ENCODE measurements at places on chromosomes 2 and 18. TPM values are rescaled to one million over a fixed set of nuclear protein-coding genes. Genes with fewer than 3 reads are reported as not detected.

NAB1 gene
- total RNA-seq = 20.4 TPM

KATNAL2 gene
- 0.60 TPM for total RNA-seq

LONRF2 gene
- not detected for total RNA-seq

AGFG1 gene
- 60.2 TPM for total RNA-seq

FHL2 gene
- total RNA-seq = 1.5 TPM

CXCR1 gene
- total RNA-seq = 0.28 TPM

FAM110C gene
- total RNA-seq = 0.22 TPM

NDUFV2 gene
- total RNA-seq = 157 TPM

LIPT1 gene
- total RNA-seq = 9.4 TPM

AGXT gene
- not detected for total RNA-seq

TNFAIP6 gene
- not detected for total RNA-seq

BCL2 gene
- 145 TPM for total RNA-seq

DNAH6 gene
- total RNA-seq = 0.12 TPM

APOB gene
- not detected for total RNA-seq

LTBP1 gene
- 0.43 TPM for total RNA-seq

SFT2D3 gene
- total RNA-seq = 7.4 TPM

MAP3K2 gene
- total RNA-seq = 46.9 TPM

RND3 gene
- not detected for total RNA-seq

TUBA3E gene
- total RNA-seq = not detected

IGFBP5 gene
- not detected for total RNA-seq

TET3 gene
- 17.2 TPM for total RNA-seq

CDK15 gene
- not detected for total RNA-seq

EIPR1 gene
- 33.7 TPM for total RNA-seq

GALNT3 gene
- 7.9 TPM for total RNA-seq

AKAIN1 gene
- not detected for total RNA-seq

EDAR gene
- total RNA-seq = 0.63 TPM

RAPGEF4 gene
- total RNA-seq = 0.38 TPM

C1GALT1C1L gene
- total RNA-seq = not detected

REG3A gene
- total RNA-seq = not detected

RNU2-63P gene
- total RNA-seq = 13.3 TPM

TUBA4B gene
- not detected for total RNA-seq

TCF4 gene
- total RNA-seq = 1.5 TPM

KIF1A gene
- 0.23 TPM for total RNA-seq

DPP10 gene
- total RNA-seq = not detected

ABCG8 gene
- not detected for total RNA-seq
